ENCODE measurements at places on chromosomes 2 and 18. TPM values are rescaled to one million over a fixed set of nuclear protein-coding genes. Genes with fewer than 3 reads are reported as not detected.
A peak's percentile ranks its signal among the peaks of the same experiment; 100 is the strongest.

Gene DUSP19
- 2.2 TPM for polyA plus RNA-seq

Gene SERPINB11
- not detected for polyA plus RNA-seq

Gene TBR1
- 0.03 TPM for polyA plus RNA-seq

Gene GAL3ST2
- polyA plus RNA-seq: not detected

Gene CRYGA
- polyA plus RNA-seq: not detected

Gene KLHL30
- polyA plus RNA-seq: 11.4 TPM

Gene PSMA8
- polyA plus RNA-seq: not detected

Gene SERPINB12
- polyA plus RNA-seq: 1.8 TPM

Gene ASPRV1
- polyA plus RNA-seq: 2.7 TPM

Gene LIPT1
- polyA plus RNA-seq: 7.8 TPM

Gene TMEM17
- polyA plus RNA-seq: 2.0 TPM

DNA sequence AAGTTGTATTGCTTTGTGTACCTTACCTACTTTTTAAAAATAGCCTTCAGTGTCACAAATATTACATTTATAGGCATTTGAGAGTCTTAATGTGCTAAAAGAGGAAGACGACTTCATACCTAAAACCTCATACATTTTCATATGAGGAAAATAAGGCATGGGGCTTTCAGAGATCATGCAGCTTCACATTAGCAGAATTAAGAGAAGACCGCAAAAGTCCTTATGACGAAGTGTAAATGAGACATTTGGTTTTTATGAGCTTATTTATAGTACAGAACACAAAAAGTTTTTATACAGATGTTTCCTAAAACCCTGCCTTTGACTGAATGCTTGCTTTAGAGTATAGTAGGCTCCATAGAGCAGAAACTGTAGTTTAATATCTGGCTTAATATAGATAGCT lies 10.1 kb upstream of the CCDC138 start:
- no peak for DNase-seq

- DNase-seq: no peak
These were observed 40.2 kb upstream of the NEB start for GRCh38 chr2:151774506-151774905.

DNA sequence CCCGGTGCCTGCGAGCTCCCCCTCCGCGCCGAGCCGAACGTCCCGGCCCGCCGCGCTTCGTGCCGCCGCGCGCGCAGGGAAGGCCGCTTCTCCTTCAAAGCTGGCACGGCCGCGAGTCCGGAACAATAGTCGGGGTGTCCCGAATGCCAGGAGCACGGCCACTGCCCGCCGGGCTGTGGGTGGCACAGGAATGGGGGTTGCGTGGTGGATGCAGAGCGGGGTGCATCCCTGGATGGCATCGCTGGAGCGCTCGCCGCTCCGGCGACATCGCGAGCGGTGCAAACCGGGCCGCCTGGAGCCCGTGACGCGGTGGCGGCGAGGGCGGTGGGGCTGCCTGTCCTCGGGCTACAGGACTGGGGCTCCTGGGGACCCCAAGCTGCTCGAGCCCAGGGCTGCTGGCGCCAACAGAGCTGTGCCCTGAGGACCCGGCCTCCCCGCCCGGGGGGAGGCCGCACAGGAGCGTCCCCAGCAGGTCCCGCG lies 1.1 kb upstream of the SATB2 start:
- DNase-seq: no peak

- no peak for DNase-seq
These were observed 46.8 kb upstream of the DNMT3A start for GRCh38 chr2:25388491-25388890.

DNA sequence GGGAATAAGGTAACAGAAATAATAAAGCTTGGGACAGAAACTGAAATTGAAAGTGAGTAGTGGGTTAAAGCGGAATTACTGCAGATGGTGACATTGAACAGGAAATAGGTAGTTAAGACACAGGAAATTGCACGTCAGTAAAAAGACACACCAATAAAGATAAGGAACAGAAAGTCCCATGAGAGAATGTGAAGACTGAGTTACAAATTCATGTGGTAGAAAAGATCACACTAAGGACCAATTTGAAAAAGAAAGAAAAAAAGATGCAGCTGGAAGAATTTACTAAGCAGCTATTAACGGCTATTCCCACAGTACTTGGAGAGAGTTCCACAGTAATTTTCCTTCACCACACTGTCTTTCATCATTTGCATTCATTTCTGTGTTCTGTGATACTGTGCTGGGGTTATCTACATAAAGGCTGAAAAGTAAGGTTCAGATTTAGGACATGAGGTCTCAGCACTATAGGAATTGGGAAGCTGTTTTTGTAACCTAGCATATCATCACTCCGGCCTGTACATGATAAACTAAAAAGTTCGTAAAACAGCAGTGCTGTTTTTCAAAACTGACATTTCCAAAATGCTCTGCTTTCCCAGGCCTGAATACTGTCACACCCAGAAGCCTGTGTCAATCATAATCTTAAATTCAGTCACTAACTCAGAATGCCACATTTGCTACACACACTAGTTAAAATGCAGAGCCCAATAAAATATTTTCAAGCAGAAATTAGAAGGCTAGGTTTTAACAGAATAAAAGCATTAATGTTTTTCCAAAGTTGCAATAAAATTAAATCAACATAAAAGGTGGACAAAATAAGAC lies 42.9 kb downstream of the SRBD1 start:
- DNase-seq: peak; percentile 12

DNA sequence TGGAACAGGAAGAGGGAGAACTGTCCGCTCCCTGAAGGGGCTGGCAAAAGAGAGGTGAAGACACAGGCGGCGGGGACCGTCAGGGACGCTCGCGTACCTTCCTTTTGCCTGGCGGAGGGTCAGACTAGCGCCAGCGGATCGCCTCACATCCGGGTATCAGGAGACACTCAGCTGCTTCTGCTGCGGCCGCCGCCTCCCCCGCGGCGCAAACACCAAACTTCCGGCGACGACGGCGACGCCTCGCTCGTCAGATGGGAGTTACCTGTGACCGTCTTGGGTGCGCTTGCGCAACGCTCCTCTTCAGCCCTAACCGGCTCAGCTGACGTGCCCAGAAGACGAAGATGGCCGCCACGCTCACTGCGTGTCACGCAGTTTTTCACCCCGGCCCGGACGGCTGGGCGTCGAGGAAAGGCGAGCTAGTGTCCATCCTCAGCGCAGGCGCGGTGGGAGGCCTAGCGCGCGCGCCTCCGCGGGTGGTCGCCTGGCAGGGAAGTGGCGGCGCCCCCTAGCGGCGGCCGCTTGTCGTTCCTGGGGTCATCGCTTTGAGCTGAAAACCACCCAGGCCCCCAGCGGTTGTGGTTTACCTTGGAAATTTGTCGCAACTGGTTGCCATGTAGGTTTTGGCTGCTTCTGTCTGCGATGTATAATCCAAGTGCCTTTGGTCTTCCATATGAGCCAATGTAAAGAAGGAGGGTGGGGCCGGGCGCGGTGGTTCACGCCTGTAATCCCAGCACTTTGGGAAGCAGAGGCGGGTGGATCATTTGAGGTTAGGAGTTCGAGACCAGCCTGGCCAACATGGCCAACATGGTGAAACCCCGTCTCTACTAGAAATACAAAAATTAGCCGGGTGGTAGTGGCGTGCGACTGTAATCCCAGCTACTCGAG lies at the start of gene ESCO1:
Gene ESCO1 (minus strand): TSS at position 179 of the 885 bp plus-strand sequence. CDS start 25,861 bp downstream, outside the sequence.
- peak; percentile 97 for DNase-seq

DNA sequence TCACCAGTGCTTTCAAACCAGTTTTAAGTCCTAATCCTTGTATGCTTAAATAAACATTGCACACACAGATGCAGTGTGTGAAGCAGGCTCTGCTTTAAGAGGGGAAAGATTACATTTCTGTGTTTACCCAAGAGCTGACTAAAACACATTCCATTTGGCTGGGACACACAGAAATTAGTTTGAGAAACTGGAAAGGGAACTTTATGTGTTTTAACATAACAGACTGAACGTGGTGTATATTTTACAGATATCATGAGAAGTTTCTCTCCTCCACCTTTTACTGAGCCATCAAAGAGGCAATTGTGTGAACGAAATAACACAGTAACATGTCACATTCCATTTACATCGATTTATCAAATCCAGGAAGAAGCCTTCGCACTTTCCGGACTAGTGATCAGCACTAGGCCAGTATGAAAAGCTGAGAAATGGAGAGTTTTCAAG lies 121.8 kb downstream of the MAIP1 start:
- DNase-seq: peak; percentile 64

GRCh38 chr18:80147418-80148325 lies 38.6 kb downstream of the ADNP2 start:
- DNase-seq: peak; percentile 84

GRCh38 chr18:61754039-61754583 lies 138.7 kb downstream of the RNF152 start:
- DNase-seq: no peak

GRCh38 chr2:226676618-226677017 lies 123.0 kb downstream of the IRS1 start:
- no peak for DNase-seq

GRCh38 chr2:238030422-238031155 lies 30.2 kb upstream of the SCLY start:
- no peak for DNase-seq

DNA sequence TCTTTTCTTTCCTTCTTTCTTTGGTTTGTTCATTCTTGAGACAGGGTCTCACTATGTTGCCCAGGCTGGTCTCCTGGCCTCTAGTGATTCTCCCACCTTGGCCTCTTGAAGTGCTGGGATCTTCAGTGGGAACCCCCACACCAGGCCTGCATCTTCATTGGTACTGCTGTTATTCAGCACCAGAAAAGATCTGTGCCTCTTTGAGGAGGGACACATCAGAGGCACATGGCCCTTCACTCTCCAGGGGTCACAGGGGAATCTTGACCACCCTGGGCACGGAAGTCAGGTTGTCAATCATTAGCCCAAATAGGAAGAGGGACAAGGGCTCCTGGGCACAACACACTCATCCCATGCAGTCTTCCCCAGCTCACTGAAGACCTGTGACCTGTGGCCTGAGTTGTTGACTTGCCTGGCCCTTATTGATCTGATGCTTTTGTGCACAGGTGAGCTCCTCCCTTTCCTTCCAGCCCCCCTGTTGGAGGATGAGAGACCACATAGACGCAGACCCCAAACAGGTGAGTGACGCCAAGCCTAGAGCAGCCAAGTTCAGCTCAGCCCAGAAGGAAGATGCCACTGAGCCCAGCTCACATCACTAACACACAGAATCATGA lies 33.0 kb upstream of the ODC1 start:
- no peak for DNase-seq

- no peak for DNase-seq
These were observed 2.3 kb upstream of the EXOC6B start for GRCh38 chr2:72827966-72828646.

DNA sequence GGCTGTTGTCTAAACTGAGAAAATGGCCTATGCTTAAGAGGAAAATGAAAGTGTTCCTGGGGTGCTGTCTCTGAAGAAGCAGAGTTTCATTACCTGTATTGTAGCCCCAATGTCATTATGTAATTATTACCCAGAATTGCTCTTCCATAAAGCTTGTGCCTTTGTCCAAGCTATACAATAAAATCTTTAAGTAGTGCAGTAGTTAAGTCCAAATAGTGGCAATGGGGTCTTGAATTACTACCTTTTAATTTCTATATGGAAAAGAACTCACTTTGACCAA lies 13.8 kb upstream of the ALLC start:
- DNase-seq: no peak

GRCh38 chr18:26215247-26215970 lies 10.8 kb upstream of the TAF4B start:
- DNase-seq: no peak

GRCh38 chr2:30765876-30766470 lies 41.3 kb downstream of the CAPN13 start:
- no peak for DNase-seq
